ENCODE measurements at places on chromosomes 2 and 18. TPM values are rescaled to one million over a fixed set of nuclear protein-coding genes. Genes with fewer than 3 reads are reported as not detected.

Gene GTF3C2
- total RNA-seq, result 52.2 TPM

Gene KIAA2012
- not detected for total RNA-seq

Gene ALPP
- total RNA-seq, result not detected

Gene BMP10
- total RNA-seq, result not detected

Gene SLC9A4
- total RNA-seq, result not detected

Gene MAB21L4
- total RNA-seq, result not detected

Gene AQP4
- total RNA-seq, result not detected

Gene REG3G
- not detected for total RNA-seq

Gene TNFAIP6
- total RNA-seq, result not detected

Gene MAP3K19
- not detected for total RNA-seq

Gene CXCR1
- not detected for total RNA-seq

Gene OTOF
- total RNA-seq, result 0.41 TPM

Gene NOL4
- total RNA-seq, result not detected

Gene ABCG8
- not detected for total RNA-seq

Gene GREB1L
- total RNA-seq, result not detected

GRCh38 chr2:210072493-210072892 is 70.1 kb downstream of the RPE start:
- DNase-seq, result no peak

DNA sequence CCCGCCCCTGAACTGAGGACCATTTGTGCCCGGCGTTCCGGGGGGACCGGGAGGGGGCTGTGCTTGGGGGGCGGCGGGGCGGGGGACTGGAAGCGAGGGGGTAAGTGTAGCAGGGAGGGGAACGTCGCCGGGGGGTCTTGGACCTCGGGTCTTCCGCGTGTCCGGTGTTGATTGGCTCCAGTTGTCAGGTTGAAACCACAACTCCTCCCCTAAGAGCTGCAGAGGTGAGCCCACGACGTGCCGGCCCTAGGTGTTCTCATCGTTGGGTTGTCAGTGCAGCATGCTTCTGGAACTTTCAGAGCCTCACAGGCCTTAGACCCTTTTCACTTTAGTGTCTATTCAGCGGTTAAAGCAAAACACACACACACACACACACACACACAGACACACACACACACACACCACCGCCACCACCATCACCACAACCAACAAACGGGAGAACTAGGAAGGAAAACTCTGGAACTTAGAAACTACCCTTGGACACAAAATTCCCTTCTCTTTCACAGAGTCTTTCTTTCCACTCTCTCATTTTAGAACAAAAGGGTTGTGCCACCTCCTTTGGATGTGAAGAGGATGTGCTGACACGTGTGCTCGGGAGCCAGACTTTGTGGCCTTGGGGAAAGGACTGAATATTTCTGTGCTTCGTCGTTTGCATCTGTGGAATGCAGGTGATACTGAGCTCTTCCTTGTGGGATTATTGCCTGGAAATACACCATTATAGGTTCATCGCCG is 6.7 kb upstream of the DLX2 start:
- no peak for DNase-seq

DNA sequence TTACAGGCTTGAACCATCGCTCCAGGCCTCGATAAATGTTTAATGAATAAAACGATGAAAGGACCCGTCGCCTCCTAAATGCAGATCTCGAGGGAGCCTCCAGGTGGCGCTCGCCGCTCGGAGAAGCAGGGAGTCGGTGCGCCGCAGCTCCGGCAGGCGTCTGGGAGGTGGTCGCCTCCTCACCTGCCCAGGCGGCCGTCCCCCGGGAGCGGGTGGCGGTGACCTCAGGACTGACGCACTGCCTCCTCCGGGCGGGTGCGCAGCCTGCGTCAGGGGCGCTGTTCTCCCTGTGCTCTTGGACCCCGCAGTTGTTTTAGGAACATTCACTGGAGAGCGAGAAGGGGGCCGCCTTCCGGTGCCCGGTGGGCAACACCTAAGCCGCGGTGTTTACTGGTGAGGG is 38.6 kb upstream of the POLE4 start:
- peak; percentile 57 for DNase-seq

- no peak for DNase-seq
These were observed 73.7 kb upstream of the TPO start for GRCh38 chr2:1339388-1340140.

DNA sequence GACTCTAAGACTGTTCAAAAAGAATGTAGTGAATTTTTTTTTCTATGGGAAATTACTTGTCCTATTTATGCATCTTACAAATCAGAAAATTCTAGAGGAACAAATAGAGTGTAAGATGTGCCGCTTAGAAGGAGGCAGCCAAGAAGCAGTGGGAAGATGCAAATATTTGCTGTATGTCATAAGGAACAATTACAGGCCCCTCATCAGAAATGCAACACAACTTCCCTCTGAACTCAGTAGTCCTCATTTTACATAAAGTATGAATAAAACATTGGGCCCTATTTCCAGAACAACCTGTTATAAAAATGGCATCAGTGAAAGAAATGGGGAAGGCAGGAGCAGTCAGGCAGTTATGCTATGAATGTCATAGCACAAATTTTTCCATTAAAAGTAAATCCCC is 50.7 kb upstream of the SCG2 start:
- no peak for DNase-seq

- DNase-seq, result no peak
These were observed 94.7 kb downstream of the EXOC6B start for GRCh38 chr2:72731116-72731515.

- DNase-seq, result no peak
These were observed 37.6 kb downstream of the TEX51 start for GRCh38 chr2:126936219-126936723.

DNA sequence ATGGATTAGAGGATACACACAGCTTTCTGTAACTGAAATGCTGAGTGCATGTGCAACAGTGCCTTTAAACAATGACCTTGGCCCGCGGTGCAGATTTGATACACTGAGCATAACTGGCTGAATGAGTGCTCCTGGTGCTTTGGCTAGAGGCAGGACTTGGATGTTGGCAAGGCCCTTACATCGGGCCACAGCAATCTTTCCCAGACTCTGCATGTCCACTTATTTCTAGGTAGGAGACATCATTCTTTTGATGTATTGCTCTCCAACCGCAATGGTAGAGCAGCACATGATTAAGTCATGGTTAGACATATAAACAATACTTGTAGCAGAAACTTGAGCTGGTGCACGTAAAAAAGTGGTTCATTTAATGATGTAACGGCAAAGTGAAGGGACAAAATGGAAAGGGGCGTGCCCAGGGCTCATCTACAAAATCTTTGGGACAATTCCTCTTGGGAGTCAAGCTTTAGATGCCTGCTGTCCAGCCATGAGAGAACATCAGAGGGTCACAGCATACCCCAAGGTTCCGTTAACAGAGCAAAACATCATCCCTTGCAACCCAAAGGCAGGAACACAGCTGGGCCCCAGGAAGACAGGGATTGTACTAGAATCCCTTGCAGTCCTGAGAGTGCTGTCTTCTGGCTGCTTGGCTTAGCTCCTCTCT is 43.4 kb downstream of the RAB31 start:
- no peak for DNase-seq

DNA sequence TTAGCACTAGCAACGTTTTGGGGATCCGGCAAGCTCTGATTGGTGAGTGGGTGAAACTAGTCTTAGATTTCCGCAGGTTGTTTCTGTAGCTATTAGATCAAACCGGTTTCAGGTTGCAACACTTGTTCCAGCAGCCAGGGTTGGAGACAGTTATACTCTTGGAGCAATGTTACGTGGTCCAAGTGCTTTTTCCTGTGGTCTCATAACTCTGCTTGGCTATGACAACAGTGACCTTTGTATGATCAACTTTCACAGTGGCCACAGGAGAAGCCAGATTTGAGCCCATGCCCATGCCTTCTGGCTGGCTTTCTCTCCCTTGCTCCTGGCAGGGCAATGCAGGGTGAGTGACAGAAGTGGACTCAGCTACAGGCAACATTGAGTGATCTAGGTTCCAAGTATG is 84.5 kb upstream of the TAF1B start:
- DNase-seq, result no peak

DNA sequence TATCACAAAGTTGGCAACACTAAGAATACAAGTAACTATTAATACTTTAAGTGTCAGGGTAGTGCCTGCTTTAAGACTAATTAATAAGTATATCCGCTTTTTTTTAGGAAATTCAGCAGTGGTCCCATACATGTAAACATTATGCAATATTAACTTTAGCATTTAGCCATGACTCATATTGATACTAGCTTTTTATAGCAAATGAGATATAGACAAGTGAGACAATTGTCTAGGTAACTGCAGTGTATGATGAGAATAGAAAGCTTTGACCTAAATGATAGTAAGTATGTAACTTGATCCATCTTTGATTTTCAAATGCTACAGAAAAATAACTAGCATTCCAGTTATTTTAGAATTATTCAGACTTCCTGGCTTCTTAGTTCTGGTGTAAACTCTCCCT is 27.4 kb upstream of the VRK2 start:
- DNase-seq, result no peak

GRCh38 chr2:69765096-69765380 is 23.1 kb downstream of the ANXA4 start:
- no peak for DNase-seq

GRCh38 chr2:68857855-68858456 is 13.2 kb downstream of the BMP10 start:
- DNase-seq, result no peak

DNA sequence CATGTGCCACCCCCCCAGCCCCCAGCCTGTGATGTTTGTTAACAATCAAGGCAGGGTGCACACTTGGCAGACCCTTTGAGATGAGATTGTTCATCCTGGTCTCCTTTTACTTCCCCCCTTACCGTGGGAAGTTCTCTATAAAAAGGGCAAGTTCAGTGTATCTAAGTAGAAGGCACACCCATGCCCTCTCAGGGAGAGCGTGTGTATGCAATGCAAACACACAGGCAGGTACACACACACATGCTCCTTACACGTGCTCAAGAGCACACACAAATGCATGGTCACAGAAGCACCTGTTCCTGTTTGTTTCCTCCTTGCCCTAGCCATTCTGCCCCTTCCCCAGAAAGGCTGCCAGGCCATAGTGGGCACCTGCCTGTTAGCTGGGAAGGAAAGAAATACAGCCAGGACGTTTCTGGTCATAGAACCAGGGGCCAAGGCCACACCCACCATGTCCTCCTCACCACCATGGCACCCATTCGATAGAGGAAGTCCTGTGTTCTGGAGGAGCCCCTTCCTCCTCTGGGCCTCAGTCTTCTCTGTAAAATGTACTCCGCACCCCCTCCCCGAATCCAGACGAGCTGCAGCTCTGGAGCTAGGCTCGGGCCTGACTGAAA is 3.1 kb downstream of the ATOH8 start:
- no peak for DNase-seq

- no peak for DNase-seq
These were observed 559.8 kb upstream of the REG3G start for GRCh38 chr2:78465707-78466106.

GRCh38 chr2:59000796-59001195 is 759.7 kb upstream of the FANCL start:
- no peak for DNase-seq

DNA sequence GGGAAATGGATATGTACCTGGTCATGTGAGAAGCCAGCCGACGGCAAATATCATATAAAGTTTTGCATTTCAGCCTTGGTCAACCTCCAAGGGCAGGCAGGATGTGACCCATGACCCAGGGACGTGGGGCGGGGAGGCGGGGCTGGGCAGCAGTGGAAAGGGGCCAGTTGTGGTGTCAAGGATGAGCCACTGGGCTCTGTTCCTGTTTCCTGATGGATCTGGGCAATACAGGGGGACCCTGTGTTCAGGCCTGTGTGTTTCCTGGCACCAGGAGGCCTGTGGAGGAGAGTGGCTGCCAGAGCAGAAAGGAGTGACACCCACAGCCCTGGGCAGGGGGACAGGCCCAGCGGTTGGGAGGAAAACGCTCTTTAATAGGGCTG is 106.9 kb downstream of the GATA6 start:
- no peak for DNase-seq

- DNase-seq, result no peak
These were observed 3.8 kb upstream of the AQP12B start for GRCh38 chr2:240686460-240686859.

GRCh38 chr2:163987175-163987940 is 251.6 kb upstream of the FIGN start:
- DNase-seq, result no peak

DNA sequence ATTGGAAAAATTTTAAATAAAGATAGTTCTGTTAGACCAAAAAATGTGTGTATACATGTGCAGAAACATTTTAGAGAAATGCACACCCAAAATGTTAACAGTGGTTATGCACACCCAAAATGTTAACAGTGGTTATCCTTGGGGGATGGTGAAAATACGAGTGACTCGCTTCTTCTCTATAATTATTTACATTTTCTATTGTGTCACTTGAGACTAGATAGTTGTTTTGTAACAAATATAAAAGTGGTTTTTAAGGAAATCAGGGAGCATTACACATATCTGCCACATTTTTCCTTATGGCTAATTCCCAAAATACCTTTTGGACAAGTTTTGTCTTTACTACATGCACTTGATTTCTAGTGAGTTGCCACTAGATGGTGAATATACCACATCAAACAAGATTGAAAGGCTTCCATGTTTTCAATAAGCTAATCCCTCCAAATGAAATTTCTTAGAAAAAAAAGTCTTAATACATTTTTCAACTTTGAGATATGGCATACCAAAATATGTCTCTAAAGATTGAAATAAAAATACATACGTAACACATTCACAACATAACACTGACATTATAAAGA is 9.0 kb upstream of the HIBCH start:
- DNase-seq, result no peak

DNA sequence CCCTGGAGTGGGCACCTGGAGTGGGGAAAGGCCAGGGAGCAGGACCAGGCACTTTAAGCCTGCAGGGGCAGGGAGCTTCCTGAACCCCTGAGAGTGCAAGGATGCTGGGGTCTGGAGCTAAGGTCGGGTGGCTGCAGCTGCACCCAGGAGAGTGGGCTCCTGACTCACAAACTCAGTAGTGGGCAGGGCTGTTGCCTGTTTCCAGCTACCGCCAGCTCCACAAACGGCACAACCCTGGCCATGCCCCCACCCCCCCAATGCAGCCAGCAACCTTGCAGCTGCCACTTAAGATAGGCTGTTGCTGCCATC is 688.8 kb downstream of the NYAP2 start:
- DNase-seq, result no peak

- DNase-seq, result no peak
These were observed 489.7 kb downstream of the EIPR1 start for GRCh38 chr2:2887772-2888387.

- no peak for DNase-seq
These were observed 59.2 kb downstream of the LRRC30 start for GRCh38 chr18:7290077-7290476.

GRCh38 chr2:149132901-149133300 is 94.4 kb downstream of the LYPD6B start:
- DNase-seq, result no peak

GRCh38 chr2:23269747-23270146 is 115.2 kb upstream of the KLHL29 start:
- no peak for DNase-seq

GRCh38 chr2:97702731-97703470 is 10.5 kb upstream of the ZAP70 start:
- DNase-seq, result no peak

- DNase-seq, result peak; percentile 84
These were observed 8.6 kb upstream of the MTCL1 start for GRCh38 chr18:8696749-8697211.

Measured in CD8-positive, alpha-beta T cell (primary cell).